RWPE1 (cell line): ENCODE measurements at places on chromosomes 3 and 15.

GRCh38 chr3:128714887-128715491 is 11.0 kb upstream of the RAB7A start:
- no peak for DNase-seq

DNA sequence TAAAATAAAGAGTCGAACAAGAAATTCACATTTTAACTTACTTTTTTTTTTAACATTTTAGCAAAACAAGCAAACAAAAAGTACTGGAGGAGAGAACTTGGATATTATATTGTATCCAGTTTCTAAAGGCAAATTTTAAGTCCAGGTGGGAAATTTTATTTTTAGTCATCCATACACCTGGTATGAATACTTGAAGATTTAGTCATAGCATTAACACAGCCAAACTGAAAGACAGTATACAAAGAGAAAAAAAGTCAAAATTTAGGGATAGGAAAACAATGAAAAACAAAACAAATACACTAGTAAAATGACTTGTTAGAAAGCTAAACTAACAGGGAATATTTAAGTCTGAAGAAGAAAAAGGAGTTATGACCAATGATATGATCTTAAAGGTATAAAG is 69.1 kb downstream of the PROS1 start:
- DNase-seq, result peak; percentile 44

GRCh38 chr15:96296264-96296663 is 34.2 kb upstream of the NR2F2 start:
- DNase-seq, result peak; percentile 44

GRCh38 chr3:136023264-136023978 is 57.9 kb downstream of the PPP2R3A start:
- DNase-seq, result no peak

- DNase-seq, result no peak
Observed at GRCh38 chr3:134627831-134628230, 23.0 kb downstream of the KY start.

- no peak for DNase-seq
Observed at GRCh38 chr15:76449455-76449854, 112.9 kb downstream of the ISL2 start.

DNA sequence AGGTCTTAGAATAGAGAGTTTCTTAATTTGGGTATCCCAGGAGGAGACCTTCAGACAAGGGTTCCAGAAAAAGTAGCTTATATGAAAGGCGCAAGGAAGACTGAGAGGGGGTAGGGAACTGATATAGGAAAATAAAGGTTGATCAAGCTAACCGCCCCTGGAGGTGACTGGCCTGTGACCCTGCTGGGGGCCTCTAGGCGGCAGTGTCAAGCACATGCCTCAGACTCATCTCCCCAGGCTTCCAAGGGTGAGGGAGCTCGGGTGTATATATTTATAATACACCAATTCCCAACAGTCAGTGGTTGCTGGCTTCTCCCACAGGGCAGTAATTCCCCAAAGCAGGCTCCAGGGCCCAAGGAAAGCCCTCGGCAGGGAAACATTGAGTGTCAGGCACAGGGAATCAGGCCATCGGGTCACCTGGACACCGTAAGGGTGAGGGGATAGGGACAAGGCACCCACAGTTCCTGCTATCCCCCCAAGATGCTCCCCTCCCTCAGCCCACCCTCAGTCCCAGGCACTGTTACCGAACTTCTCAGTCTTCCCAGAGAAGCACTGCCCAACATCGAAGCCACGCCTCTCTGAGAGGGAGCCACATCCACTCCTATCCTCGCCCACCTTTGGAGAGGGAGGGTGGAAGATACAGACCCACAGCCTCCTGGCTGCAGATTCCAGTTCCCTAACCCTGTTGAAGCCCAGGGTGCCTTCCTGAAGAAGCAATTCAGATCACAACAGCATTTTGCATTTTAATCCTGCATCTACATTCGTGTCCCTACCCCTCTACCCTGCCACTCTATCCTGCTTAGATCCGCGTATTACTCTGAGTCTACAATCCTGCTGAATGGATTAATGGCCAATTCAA is 19.5 kb upstream of the CAV3 start:
- no peak for DNase-seq

- no peak for DNase-seq
Observed at GRCh38 chr3:171760477-171760876, 49.8 kb downstream of the PLD1 start.

DNA sequence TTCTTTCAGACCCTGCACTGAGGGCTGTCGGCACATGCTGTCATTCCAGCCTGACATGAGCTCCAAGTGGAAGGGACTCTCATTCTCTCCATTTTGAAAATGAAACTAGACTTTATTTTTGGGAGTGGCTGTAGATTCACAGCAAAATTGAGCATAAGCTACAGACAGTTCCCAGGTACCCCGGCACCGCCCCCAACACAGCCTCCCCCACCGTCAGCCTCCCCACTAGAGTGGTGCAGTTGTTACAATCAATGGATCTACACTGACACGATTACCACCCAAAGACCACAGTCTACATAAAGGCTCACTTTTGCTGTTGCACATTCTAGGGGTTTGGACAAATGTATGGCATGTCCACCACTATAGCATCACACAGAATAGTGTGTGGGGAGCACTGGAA is 29.5 kb upstream of the FGD5 start:
- DNase-seq, result no peak

DNA sequence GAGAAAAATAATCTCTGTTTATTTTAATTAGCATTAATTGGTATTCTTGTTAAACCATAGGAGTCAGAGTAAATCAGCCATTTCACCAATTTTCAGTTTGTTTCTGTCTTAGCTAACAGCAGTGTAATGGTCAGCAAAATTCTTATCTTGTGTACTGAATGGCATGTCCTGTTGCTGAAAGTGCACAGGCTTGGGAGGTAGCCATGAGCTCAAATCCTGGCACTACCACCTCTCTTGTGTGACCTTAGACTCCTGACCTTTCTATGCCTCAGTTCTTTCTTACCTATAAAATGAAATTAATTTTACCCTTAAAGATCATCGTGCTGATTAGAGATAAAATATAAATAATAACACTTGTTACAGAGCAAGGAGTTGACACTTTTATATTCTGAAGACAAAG is 35.8 kb downstream of the MLH1 start:
- no peak for DNase-seq

GRCh38 chr3:81788610-81789009 is 27.2 kb upstream of the GBE1 start:
- no peak for DNase-seq

DNA sequence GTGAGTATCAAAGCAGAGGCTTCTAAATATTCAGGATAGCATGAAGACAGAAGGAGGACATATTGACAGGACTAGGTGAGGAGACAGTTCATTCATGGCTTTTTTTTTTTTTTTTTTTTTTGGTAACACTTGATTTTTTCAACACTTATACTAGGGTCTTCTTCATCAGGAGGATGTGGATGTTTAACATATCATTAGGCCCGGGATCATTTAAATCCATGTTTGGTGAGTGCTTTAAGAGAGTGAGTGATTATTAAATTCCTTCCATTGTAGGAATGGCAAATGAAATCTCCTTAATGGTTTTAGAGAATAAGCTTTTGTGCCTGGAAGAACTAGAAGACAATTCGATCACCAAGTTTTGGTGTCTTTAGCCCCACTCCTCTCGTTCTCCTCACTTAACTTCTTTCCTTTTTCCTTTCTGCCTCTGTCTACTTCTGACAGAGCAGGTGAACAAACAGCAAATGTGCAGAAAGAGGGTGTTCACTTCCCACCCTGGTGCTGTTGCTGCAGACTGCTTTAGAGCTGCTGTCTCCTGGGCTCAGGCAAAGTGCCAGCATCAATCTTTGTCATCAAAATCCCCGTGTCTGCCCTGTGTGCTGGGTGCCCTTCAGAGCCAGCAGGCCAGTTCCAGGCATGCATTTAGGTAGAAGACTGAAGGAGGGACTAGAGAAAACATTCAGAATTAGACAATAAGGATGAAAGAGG is 35.6 kb upstream of the RAB11A start:
- no peak for DNase-seq

- no peak for DNase-seq
Observed at GRCh38 chr3:29144807-29145206, 136.1 kb upstream of the RBMS3 start.

DNA sequence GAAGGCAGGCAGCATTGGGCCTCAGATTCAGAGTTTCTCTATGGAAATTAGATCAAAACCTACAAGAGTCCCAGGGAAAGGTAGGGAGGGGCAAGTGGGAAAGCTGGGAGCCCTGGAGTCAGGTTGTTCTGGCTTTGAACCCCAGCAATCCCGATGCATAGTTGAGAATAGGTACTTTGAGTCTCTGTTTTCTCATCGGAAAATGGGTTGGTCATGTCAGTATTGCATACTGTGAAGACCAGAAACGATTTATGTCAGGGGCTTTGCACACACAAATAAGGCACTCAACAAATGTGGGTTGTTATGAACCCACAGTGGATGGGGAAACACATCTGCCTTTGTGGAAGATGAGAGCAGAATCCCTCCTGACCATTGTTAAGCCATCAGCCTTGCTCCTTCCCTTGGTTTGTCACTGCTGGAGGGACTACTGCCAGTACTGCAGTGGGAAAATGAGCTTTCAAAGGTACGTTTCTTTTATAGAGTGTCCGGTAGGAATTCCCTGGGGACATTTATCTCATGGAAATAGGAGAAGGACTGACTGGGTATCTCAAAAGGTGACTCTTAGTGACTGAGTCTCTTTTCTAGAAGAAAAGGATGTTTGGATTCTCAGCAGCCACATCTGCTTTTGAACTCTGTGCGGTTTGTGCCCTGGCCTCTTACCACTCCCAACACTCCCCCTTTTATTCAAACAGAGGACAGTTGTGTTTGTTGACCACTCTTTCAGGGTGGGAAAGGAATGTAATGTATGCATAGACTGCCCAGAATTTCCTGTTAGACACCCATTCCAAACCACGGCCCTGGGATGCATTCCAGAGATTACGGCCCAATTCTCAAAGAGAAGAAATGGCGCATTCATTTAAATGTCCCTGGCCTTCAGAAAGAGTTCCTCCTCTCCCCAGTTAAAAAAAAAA is 54.6 kb upstream of the VILL start:
- DNase-seq, result peak; percentile 60

- no peak for DNase-seq
Observed at GRCh38 chr3:181710345-181711291, 1.1 kb upstream of the SOX2 start.

DNA sequence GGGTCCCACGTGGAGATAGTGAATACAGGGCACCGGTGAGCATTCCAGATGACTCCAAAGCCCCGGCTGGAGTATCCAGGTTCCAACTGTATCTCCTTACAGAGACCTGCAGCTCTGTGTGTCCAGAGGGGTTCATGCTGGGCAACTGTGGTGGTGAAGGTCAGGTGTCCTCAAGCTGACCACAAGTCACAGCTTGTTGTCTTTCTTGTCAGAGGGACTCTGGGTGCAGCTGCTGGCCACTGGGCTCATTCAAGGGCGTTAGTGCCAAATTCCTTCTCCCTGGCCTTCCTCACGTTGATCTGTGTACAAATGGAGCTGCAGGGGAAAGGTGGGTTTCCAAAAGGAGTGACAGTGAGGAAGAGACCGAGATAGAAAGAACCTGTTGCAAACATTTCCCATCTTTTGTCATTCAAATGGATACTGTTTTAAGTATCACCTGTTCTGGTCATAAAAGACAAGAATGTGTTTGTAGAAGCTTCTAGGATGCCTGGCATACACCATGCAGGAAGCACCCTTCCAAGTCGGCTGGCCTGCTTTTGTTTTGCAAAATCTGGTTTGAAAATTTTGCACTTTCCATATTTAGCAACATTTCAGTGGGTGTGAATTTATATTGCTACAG is 52.5 kb downstream of the CEMIP start:
- no peak for DNase-seq

- DNase-seq, result no peak
Observed at GRCh38 chr15:76439542-76439941, 103.0 kb downstream of the ISL2 start.

- no peak for DNase-seq
Observed at GRCh38 chr15:42716626-42717025, 20.3 kb downstream of the CDAN1 start.

DNA sequence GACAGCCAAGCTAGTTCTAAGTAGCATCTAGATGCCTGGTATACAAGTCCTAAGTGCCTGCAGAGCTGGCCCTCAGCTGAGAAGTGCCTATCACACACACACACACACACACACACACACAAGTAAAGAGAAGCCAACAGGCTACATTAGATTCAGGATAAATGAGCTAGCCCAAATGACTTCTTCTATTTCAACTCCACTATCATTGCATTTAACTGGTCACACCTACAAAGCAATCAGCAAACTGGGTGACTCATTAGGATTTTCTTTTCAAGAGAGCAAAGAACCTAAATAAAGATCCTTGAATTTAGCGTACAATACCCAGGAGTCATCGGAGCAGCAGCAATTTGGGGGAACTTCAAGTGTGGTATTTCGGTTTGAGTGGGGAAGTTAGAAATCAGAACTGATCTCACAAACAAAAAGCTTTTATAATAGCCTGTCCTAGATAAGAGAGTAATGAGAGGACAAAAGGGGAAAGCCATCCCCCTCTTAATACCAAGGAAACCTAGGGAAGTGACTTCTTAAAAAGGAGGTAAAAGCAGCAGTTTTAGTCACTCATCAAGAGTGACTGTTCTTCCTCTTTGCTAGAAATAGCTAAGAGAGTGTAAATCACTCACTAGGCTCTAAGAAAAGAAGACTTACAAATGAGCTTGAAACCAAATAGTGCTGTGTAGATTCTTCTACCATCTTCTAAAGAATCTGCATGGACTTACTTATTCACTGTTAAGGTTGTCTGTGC is 112.7 kb downstream of the TNIK start:
- DNase-seq, result peak; percentile 23
